Spinal cord (tissue), 10 donors: ENCODE measurements at places on chromosomes 3 and 15. TPM values are rescaled to one million over a fixed set of nuclear protein-coding genes. Genes with fewer than 3 reads are reported as not detected.

The EPHB1 gene
- total RNA-seq = 14.6 TPM

The ZBTB47 gene
- 47.4 TPM for total RNA-seq

DNA sequence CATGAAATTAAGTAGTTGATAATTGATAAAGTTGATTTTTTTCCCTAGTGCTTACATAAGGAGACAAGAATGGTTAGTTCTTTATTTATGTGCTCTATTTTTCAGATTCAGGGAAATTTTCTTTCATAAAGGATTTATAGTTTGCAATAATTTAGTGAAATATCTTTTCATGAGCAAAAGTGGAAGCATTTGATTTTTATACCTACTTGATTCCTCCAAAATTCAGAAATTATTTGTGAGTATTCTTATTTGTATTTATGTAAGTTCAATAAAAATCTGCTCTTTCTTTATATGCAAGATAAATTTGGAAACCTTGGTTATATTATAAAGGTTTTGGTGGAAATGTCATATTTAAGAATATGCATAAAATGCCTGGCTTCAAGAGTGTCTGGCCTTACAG is 14.7 kb upstream of the SLCO2A1 start:
- H3K4me3 ChIP-seq = no peak overlapping the region
- H3K27me3 ChIP-seq = no peaks in the 10 kb centered on the region
- DNase-seq = no peak
- no peaks in the 10 kb centered on the region for H3K4me1 ChIP-seq

GRCh38 chr15:87638554-87639083 is 617.9 kb downstream of the NTRK3 start:
- H3K4me1 ChIP-seq = no peaks in the 10 kb centered on the region
- H3K27me3 ChIP-seq = no peaks in the 10 kb centered on the region
- H3K4me3 ChIP-seq = no peak overlapping the region
- H3K36me3 ChIP-seq = no peaks in the 10 kb centered on the region

- no peak overlapping the region for H3K27ac ChIP-seq
- DNase-seq = no peak
- no peak overlapping the region for H3K4me3 ChIP-seq
- H3K36me3 ChIP-seq = no peaks in the 10 kb centered on the region
- no peaks in the 10 kb centered on the region for H3K27me3 ChIP-seq
Observed at GRCh38 chr3:116930786-116931185, 221.2 kb downstream of the TUSC7 start.

DNA sequence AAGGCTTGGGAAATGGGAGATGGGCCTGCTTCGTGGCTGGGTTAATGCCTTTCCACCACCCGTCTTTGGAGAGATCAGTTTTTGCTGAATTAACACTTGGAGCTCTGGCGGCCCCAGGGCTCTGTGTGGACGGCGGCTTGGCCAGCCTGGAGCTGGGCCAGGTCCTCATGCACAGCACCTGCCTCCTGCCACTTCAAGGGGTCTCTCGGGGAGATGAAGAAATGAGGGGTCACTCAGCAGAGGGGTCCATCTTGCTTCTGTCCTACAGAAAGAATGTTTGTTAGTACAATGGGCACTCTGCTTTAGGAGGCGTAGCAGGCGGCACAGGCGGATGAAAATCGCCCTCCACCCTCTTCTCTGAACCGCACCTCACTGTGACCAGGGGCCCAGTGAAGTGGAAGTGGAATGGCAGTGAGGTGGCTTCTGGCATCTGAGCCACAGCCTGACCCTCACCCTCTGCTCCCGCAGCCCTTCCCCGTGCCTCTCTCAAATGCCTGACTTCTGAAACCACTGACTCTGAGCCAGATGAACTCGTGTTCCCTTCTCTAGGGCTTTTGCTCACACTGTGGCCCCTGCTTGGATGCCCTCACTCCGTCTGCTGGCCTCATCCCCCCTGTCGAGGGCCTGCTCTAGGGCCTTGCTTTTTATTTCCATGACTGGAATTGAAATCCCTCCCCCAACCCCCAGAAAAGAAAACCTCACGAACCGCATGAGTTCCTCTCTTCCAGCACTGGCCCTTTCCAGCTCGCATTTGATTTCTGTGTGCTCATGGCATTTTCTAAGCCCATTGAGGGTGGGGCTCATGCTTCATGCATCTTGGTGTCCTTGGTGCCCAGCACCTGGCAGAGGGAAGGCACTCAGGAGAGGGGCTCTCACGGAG is 42.2 kb downstream of the CHDH start:
- no peaks in the 10 kb centered on the region for H3K27me3 ChIP-seq
- H3K27ac ChIP-seq = no peak overlapping the region
- peaks cover 53% of the 10 kb centered on the region for H3K36me3 ChIP-seq
- no peak for DNase-seq

DNA sequence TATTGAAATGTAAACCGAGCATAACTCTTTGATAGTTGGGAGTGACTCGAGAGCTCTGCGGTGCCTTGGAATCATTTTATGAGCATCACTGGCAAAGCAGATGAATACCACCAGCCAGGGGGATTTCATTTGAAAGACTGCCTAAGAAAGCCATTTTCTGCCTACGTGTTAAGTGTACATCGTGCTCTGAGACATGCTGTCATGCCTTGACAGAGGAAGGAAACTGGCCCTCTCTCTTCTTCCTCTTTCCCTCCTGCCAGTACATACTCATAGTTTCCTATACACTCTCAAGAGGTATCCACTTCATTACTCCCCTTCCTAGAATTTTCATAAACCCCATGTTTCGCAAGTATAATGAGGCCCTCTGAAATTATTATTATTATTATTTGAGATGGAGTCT is 8.8 kb downstream of the BCL2A1 start:
- H3K4me1 ChIP-seq = no peaks in the 10 kb centered on the region
- H3K4me3 ChIP-seq = no peak overlapping the region
- no peak overlapping the region for H3K27ac ChIP-seq
- DNase-seq = no peak
